Nucleus accumbens (tissue), 56 donors: ENCODE measurements at places on chromosomes 12 and 14.
A peak's percentile ranks its signal among the peaks of the same experiment; 100 is the strongest.

DNA sequence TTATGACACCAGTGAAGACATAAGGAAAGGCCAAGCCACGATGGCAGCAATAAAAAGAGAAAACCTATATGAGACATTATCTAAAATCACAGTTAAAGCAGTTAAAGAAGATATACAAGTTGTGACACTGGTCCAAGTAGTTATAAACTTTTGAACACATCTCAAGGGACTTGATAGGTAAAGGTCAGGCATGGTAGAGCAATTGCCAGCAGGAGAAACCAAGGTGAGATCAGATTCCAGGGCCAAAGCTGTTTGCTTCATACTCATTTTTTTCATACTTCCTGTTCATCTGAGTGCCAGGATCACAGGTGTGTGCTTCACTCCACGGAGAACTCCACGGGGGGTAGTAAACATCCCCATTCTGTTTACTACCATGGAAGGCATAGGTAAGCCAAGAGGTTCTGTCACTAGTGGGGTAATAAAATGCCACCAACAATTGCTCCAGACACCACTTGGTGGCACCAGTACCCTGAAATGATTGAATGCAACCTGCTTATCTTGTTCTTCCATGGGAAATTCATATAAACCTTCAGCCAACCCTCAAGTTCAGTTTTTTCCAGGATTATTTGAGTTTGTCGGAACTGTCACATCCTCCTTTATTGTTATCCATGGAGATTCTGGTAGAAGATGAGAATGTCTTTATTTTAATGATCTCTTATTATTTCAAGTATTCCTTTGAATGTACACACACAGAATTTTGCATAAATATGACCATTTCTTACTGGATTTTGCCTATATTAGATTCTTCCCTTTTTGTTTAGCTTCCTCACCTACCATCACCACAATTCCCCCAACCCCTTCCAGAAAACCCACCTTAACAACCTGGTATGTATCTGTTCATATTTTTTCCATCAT is 59.2 kb upstream of the TSPAN8 start:
- DNase-seq = no peak

GRCh38 chr12:3132636-3133404 is 55.6 kb downstream of the TSPAN9 start:
- no peak for DNase-seq

- no peak for DNase-seq
These were observed 1.7 kb downstream of the CREBL2 start for GRCh38 chr12:12613344-12613743.

GRCh38 chr14:50023671-50024490 is 92.5 kb downstream of the VCPKMT start:
- DNase-seq = no peak

DNA sequence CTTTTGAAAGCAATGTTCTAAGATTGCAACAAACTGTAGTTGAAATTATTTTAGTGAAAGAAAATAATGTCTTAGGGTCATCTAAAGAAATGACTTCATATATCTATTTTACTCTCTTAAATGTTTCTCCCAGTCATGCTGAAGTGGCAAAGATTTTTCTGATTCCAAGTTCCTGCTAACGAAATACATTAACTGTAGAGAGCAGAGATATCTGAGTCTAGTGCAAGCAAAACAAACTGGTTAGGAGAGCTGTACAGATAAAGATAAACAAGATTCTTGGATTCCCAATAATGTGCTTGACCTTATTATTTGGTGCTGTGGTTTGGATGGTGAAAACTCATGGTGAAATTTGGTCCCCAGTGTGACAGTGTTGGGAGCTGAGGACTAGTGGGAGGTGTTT is 199.9 kb upstream of the PWP1 start:
- DNase-seq = no peak

- DNase-seq = no peak
These were observed 94.7 kb upstream of the SLC38A4 start for GRCh38 chr12:46920499-46920898.

DNA sequence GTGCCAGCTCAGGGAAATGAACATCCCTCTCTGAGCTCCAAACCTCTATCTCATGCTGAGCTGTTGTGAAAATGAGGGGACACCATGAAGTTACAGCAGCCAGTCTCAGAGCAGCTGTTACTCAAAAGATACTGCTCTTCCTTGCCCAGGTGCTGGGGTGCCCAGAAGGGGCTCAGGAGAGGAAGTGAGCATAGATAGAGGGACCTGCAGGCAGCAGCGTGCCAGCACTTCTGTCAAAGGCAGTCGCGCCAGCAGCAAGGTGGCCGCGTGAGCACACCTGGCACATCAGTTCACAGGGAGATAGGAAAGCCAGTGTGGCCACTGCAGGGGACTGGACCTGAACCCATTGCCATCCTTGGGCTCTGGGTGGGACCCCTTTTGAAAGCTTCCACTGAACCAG is 27.8 kb downstream of the C14orf132 start:
- DNase-seq = no peak

GRCh38 chr12:9796971-9797370 is 30.3 kb upstream of the KLRF1 start:
- DNase-seq = no peak

GRCh38 chr14:86902176-86902950 is 1090.6 kb downstream of the GALC start:
- no peak for DNase-seq

- no peak for DNase-seq
These were observed 78.1 kb upstream of the GRIN2B start for GRCh38 chr12:14059548-14059947.

- peak; percentile 30 for DNase-seq
These were observed 499 bp downstream of the RNASE4 start for GRCh38 chr14:20684662-20685456.

DNA sequence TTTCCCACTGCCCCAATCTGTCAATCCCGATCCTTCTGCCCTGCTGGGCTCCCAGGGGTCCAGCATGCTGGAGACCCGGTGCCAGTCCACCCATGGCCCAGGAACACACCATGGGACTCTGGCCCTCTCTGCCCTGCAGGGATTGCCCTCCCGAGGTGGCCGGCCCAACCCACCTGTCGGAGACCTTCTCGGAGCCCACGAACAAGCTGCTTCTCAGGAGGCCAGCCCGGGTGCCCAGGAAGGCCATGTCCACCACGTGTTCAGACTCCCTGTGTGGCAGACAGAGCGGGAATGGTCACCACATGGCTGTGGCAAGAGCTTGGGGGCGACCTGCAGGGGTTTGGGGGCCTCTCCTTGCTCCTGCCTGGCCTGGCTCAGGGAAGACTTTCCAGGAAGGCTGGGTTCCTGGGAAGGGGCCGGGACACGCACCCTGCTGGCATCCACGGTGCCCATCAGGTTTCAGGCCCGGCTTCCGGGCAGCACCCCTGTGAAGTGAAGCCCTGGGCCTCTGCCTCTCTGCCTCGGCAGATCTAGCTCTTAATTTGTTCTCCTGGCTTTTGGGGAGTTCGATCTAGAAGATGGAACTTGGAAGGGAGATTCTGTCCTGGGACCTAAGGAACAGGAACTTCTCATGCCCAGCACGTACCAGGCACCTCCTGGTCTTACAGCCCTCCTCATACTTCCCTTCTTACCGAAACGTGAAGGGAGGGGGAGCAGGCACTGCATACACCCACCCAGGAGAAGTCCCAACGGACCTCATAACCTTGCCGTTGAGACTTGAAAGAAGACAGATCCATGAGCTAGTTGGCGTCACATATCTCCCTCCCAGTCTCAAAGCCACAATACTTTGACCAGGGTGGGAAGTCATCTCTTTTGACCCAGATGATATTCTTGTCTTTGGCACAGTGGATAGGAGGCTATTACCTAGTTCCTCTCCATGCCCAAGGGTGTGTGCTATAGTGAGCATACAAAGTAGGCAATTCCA is 26.3 kb downstream of the LRTM2 start:
- DNase-seq = no peak

GRCh38 chr12:63045020-63045860 is 105.8 kb downstream of the AVPR1A start:
- no peak for DNase-seq

- no peak for DNase-seq
These were observed 8.7 kb upstream of the KTN1 start for GRCh38 chr14:55571125-55571889.

DNA sequence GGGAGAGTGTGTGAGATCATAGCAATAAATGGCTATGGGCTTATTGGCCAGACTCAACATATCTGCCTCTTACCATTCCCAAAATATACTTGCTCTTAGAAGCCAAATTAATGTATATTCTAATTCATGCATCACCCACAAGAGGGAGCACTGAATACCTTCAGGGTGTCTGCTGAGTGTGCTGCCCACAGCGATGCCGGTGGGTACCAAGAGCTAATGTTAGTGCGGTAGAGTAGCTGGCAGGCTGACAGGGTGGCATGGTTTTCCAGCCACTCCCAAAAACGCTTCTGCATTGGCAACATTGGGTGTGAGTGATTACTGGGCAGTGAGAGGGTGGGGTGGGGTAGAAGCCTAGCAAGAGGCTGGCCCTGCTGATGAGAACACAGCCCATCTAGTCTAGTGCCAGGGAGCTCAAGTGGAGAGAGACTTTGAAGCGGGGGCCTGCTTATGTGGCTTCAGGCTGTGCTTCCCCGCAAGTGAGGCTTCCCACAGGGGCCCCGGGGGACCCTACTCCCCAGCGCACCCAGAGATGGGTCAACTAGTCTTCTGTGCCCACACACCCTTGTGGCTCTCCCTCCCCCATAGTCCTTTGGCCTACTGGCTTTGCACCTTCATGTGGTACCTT is 9.2 kb upstream of the PLEKHD1 start:
- no peak for DNase-seq

GRCh38 chr14:99531251-99532096 is 50.3 kb downstream of the CCNK start:
- no peak for DNase-seq

- DNase-seq = no peak
These were observed 4.9 kb downstream of the CD9 start for GRCh38 chr12:6205144-6205539.

GRCh38 chr14:106837870-106838269 is 1311.5 kb downstream of the TMEM121 start:
- DNase-seq = no peak

DNA sequence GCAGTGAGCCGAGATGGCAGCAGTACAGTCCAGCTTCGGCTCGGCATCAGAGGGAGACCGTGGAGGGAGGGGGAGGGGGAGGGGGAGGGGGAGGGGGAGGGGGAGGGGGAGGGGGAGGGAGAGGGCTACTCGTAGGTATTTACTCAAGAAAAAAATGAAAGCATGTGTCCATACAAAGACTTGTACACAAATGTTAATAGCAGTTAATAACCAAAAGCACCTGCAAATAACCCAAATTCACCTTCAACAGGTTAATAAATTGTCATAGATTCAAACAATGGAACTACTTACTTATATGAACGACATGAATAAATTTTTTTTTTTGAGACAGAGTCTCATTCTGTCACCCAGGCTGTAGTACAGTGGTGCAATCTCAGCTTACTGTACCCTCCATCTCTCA is 152.4 kb downstream of the BRMS1L start:
- DNase-seq = no peak

- DNase-seq = no peak
These were observed 6.8 kb downstream of the DRAM1 start for GRCh38 chr12:101884174-101884573.

DNA sequence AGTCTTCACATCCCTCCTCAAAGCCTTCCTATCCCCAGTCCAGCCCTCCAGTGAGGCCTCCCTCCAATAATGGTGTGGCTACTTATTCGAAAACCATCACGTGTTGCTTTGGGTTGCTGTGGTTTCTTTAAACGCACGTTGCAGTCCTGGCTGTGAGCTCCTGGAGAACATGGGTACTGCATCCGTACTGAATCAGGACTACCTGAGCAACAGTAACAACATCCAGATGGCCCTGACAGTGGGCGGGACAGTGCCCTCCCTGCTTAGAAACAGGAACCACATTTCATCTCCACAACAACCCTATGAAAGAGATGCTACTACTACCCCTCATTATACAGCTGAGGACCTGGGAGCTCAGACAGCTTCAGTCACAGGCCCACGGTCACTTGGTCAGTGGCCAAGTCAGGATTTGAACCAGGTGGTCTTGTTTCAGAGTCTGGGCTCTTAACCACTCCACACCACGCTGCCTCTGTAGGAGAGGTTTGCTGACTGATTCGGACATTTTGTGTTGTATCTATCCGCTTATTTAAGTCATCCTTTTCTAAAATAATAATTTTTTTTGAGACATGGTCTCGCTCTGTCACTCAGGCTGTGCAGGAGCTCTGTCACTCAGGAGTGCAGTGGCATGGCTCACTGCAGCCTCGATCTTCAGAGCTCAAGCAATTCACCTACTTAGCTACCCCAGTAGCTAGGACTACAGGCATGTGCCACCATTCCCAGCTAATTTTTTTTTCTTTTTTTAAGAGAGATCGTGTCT is 104.8 kb downstream of the DPF3 start:
- DNase-seq = no peak

- no peak for DNase-seq
These were observed 316.4 kb downstream of the ZFP36L1 start for GRCh38 chr14:68476212-68477109.

GRCh38 chr14:81269100-81269978 is 48.6 kb upstream of the GTF2A1 start:
- no peak for DNase-seq

- DNase-seq = no peak
These were observed 1.1 kb upstream of the FAR2 start for GRCh38 chr12:29147731-29148595.

GRCh38 chr12:108346727-108347710 is 7.9 kb upstream of the CMKLR1 start:
- DNase-seq = no peak

DNA sequence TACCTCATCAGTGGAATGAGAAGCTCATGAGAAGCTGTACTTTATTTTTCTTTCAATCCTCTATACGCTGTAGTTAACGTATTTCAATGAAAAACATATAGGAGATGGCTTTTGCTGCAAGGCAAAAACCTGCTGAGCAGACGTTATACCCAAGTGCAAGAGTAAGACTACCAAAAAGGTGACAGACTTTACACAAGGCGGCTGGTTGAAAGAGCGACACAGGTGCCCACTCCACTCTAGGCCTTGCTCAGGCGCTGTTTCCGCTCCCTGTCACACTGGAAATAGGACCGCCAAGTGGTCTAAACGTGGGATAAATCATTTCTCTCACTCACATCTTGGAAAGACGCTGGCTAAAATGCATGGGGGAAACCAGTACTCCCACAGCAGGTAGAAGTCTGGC is 54.5 kb downstream of the PPP2R5C start:
- DNase-seq = no peak

GRCh38 chr12:32302218-32303173 is 96.9 kb upstream of the FGD4 start:
- no peak for DNase-seq

DNA sequence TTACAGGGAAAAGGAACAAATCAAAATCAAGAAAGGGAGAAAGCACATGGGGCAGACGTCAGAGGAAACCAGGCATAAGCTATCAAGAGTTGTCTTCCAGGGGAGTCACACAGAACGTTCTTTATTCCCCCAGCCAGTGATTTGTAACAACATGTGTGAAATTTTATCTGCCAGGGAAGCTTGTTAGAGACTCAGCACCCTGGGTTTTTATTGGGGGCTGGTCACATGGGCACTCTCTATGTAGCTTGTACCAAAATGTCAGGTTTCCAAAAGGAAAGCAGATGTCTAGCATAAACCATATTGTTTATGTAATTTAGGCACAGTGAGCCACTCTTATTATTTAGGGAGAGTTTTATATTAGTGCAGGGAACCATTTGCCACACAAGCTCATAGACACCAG is 440.4 kb upstream of the DCN start:
- DNase-seq = no peak

GRCh38 chr14:102574281-102575159 is 17.9 kb upstream of the RCOR1 start:
- DNase-seq = no peak
